ENCODE measurements at places on chromosomes 7 and 10. TPM values are rescaled to one million over a fixed set of nuclear protein-coding genes. Genes with fewer than 3 reads are reported as not detected.
A peak's percentile ranks its signal among the peaks of the same experiment; 100 is the strongest.

Gene LRRC61
- total RNA-seq: 1.4 TPM

Gene PDE1C
- total RNA-seq: 1.5 TPM

Gene PITX3
- total RNA-seq: not detected

Gene HOXA6
- 19.9 TPM for total RNA-seq

- no peak overlapping the region for H3K27ac ChIP-seq
- H3K4me3 ChIP-seq: no peak overlapping the region
- no peak for DNase-seq
- no peaks in the 10 kb centered on the region for H3K4me1 ChIP-seq
- no peaks in the 10 kb centered on the region for H3K36me3 ChIP-seq
These were observed 68.6 kb downstream of the DYNC2I1 start for GRCh38 chr7:158924956-158925355.

DNA sequence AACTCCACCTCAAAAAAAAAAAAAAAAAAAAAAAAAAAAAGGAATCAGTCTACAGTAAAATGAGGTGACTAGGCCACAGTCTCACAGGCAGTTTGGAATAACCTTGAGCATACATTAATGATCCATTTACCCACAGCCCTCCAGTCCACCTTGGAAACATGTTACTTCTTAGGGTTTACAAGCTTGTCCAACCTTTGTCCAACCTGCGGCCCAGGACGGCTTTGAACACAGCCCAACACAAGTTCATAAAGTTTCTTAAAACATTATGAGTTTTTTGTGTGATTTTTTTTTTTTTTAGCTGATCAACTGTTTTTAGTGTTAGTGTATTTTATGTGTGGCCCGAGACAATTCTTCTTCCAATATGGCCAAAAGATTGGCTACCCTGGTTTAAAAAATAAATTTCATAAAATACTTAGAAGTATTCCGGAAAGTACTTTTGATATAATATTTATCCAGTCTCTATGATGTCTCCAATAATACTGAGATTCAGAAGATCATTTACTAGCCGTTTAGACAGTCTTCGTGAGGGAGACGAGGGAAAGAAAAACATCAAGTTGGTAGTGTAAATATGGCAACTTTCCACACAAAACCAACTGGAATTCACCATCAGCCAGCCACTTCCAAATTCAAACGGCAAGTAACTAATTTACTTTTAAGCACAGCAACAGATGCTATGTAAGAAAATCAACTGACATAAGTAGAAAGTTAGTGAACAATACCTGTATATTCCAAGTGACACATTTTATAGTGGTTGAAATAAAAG is 9.9 kb downstream of the BAZ1B start:
- no peak overlapping the region for H3K27ac ChIP-seq
- no peak overlapping the region for H3K4me3 ChIP-seq
- DNase-seq: no peak
- H3K27me3 ChIP-seq: no peaks in the 10 kb centered on the region
- no peaks in the 10 kb centered on the region for H3K36me3 ChIP-seq
- H3K4me1 ChIP-seq: no peaks in the 10 kb centered on the region

GRCh38 chr10:14093730-14094484 is 236.8 kb downstream of the FRMD4A start:
- H3K4me3 ChIP-seq: no peak overlapping the region
- no peak overlapping the region for H3K27ac ChIP-seq
- no peak for DNase-seq
- H3K4me1 ChIP-seq: no peaks in the 10 kb centered on the region
- H3K36me3 ChIP-seq: no peaks in the 10 kb centered on the region
- no peaks in the 10 kb centered on the region for H3K27me3 ChIP-seq

- H3K4me1 ChIP-seq: peaks cover 17% of the 10 kb centered on the region
- no peaks in the 10 kb centered on the region for H3K36me3 ChIP-seq
- H3K27me3 ChIP-seq: no peaks in the 10 kb centered on the region
These were observed 67.4 kb downstream of the GBF1 start for GRCh38 chr10:102312683-102313082.

GRCh38 chr7:30412782-30413504 is 65.6 kb downstream of the NOD1 start:
- no peaks in the 10 kb centered on the region for H3K36me3 ChIP-seq
- H3K4me1 ChIP-seq: no peaks in the 10 kb centered on the region
- no peak overlapping the region for H3K4me3 ChIP-seq
- H3K27me3 ChIP-seq: no peaks in the 10 kb centered on the region

DNA sequence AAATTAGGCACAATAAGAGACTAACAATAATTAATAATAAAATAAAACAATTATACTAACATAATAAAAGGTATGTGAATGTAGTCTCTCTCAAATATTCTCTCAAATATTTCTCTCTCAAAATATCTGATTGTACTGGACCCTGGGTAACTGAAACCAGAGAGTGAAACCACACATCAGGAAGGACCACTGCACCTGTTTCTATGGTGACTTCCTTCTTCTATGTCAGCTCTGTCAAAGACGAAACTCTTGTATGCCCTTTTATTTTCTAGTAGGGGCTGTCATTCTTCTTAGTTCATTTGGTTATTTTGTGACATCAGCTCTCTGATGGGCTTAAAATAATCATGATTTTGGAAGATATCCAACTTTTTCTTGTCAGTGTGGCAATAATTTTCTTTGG is 428.0 kb upstream of the TPK1 start:
- H3K27ac ChIP-seq: no peak overlapping the region
- H3K4me3 ChIP-seq: no peak overlapping the region
- H3K36me3 ChIP-seq: no peaks in the 10 kb centered on the region
- H3K27me3 ChIP-seq: no peaks in the 10 kb centered on the region

DNA sequence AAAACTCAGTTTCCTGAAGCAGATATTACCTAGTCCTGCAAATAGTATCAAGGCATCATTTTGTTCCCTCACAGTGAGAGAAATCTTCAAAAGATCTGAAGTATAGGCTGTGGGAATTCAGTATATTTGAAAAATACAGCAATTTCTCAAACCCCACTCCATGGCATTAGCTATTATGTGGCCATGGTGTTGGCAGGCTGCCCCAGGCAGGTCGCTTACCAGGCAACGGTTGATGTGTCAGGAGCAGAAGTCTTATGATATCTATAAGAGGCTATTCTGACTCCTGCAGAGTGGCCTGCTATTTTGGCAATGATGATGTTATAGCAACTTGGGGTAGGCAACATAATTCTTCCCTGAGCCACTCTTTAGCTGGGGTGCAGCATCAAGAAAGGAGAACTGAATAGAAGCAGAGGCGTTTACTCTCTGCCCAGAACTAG is 187.9 kb downstream of the PLXDC2 start:
- H3K4me1 ChIP-seq: no peaks in the 10 kb centered on the region
- H3K27me3 ChIP-seq: no peaks in the 10 kb centered on the region
- H3K36me3 ChIP-seq: no peaks in the 10 kb centered on the region
- peak overlapping the region; percentile 71 for H3K27ac ChIP-seq

Gene CRHR2
- total RNA-seq: not detected

GRCh38 chr10:69769395-69769992 is 32.2 kb upstream of the COL13A1 start:
- H3K4me1 ChIP-seq: peaks cover 9% of the 10 kb centered on the region
- peak; percentile 14 for DNase-seq
- H3K36me3 ChIP-seq: no peaks in the 10 kb centered on the region
- no peaks in the 10 kb centered on the region for H3K27me3 ChIP-seq
- no peak overlapping the region for H3K4me3 ChIP-seq

- H3K27ac ChIP-seq: no peak overlapping the region
- H3K27me3 ChIP-seq: no peaks in the 10 kb centered on the region
- H3K36me3 ChIP-seq: no peaks in the 10 kb centered on the region
These were observed 73.2 kb downstream of the GPR37 start for GRCh38 chr7:124692425-124692824.

- H3K27ac ChIP-seq: no peak overlapping the region
- peak; percentile 33 for DNase-seq
- no peaks in the 10 kb centered on the region for H3K27me3 ChIP-seq
- H3K36me3 ChIP-seq: no peaks in the 10 kb centered on the region
- H3K4me1 ChIP-seq: peaks cover 12% of the 10 kb centered on the region
These were observed 21.7 kb upstream of the MACC1 start for GRCh38 chr7:20238754-20239324.

- no peak for DNase-seq
- no peaks in the 10 kb centered on the region for H3K4me1 ChIP-seq
- H3K36me3 ChIP-seq: no peaks in the 10 kb centered on the region
- no peaks in the 10 kb centered on the region for H3K27me3 ChIP-seq
- no peak overlapping the region for H3K4me3 ChIP-seq
These were observed 507.2 kb downstream of the TCERG1L start for GRCh38 chr10:130804281-130804680.

Gene NPTX2
- 9.1 TPM for total RNA-seq

Gene HNRNPH3
- total RNA-seq: 89.4 TPM

DNA sequence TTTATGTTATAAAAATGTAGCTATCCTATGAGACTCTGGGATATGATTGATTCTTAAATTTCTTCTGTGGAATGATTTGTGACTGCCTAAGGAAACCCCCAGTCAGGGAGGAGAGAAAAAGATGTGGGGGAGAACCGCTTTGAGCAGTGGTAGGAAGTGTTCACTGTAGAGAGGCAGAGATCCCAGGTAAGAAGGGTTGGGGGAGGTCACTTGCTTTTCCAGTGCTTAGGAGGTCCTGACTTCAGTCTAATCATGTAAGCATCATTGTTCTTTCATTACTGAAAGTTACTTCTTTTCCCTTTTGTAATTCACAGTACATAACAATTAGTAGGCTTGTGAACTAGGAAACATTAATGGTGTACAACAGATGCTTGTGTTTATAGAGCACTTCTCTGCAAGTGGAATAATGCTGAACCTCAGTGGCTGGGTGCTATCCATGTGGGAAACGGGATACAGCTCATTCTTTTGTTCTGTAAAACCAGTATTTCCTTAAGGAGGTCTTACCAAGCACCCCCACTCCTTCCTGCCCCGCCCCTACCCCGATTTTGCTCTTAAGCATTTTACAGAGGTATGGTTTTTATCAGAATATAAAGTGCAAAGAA is 165.4 kb downstream of the ST7 start:
- H3K4me3 ChIP-seq: no peak overlapping the region
- H3K4me1 ChIP-seq: no peaks in the 10 kb centered on the region
- no peaks in the 10 kb centered on the region for H3K27me3 ChIP-seq
- no peak overlapping the region for H3K27ac ChIP-seq
- DNase-seq: no peak
- no peaks in the 10 kb centered on the region for H3K36me3 ChIP-seq

Gene KCP
- total RNA-seq: not detected

Gene TEX47
- total RNA-seq: not detected

Gene ENTPD7
- 4.9 TPM for total RNA-seq

DNA sequence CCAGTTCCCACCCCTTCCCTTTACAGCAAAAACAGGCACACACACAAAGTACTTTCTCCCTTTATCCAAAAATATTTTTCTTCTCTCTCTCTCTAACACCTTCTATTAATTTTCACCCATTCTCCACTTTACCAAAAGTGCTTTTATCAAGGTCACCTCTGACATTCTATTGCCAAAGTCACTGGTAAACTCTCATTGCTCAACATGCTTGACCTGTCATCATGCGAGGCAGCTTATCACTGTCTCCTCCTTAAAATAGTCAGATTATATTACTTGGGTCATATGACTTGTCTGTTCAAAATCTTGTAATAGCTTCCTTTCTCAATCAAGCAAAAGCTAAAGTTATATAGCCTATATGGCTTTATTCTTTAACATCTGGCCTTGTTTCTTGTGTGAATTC is 28.6 kb downstream of the MACC1 start:
- no peak for DNase-seq
- H3K4me3 ChIP-seq: no peak overlapping the region
- no peaks in the 10 kb centered on the region for H3K36me3 ChIP-seq
- no peak overlapping the region for H3K27ac ChIP-seq
- no peaks in the 10 kb centered on the region for H3K4me1 ChIP-seq
- H3K27me3 ChIP-seq: no peaks in the 10 kb centered on the region

DNA sequence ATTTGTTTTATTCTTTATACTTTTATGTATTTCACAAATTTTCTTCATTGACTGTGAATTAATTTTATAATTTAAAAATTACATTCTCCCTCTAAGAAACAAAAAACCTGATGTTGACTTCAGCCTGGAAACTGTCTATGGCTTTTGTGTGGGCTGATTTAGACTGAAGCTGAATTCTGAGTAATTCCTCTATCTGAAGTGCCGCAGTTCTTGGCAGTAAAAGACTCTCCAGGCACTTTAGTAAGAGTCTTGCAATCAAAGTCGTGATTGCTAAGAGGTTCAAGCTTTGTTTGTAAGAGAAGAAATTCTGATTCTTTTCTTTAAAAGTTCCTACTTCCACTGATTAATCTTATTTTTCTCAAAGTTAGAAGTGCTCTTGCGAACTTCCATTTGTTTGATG is 3.4 kb upstream of the CEP41 start:
- no peaks in the 10 kb centered on the region for H3K27me3 ChIP-seq
- no peak overlapping the region for H3K27ac ChIP-seq
- H3K4me1 ChIP-seq: peaks cover 7% of the 10 kb centered on the region
- H3K4me3 ChIP-seq: no peak overlapping the region
- DNase-seq: no peak

Gene UMAD1
- total RNA-seq: 21.0 TPM

DNA sequence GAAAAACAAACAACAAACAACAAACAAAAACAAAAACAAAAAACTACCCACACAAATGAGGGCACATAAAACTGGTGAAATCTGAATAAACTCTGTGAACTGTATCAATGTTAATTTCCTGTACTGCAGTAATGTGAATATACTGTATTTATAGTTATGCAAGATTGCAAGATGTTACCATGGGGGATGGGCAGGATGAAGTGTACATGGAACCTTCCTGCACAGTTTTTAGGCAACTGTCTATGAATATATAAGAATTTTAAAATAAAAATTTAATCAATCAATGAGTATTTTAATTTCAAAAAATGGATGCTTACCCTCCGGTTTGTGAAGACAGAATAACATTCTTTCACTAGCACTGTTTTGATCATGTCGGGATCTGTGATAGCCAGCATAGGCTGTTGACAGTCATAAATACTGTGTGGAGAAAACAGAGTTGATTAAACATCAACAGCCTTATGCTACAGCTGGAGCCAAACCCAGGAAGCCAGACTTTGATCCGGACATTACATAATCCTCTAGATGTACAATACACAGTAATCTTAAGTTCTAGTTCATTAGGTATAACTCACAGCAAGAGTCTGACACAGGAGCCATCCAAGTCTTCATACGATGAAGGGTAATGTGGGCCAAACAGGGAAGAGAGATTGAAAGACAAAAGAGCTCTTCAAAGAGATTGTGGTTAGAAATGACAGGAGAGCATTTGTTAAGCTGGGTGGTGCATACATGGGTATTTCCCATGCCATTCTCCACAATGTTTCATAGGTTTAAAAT is 14.8 kb downstream of the CYP3A7 start:
- peaks cover 4% of the 10 kb centered on the region for H3K4me1 ChIP-seq
- peak overlapping the region; percentile 21 for H3K27ac ChIP-seq
- no peak overlapping the region for H3K4me3 ChIP-seq

GRCh38 chr10:7235376-7235775 is 175.5 kb downstream of the SFMBT2 start:
- H3K36me3 ChIP-seq: no peaks in the 10 kb centered on the region
- H3K27ac ChIP-seq: no peak overlapping the region
- no peak for DNase-seq
- H3K27me3 ChIP-seq: no peaks in the 10 kb centered on the region
- no peaks in the 10 kb centered on the region for H3K4me1 ChIP-seq

Gene PNLIPRP2
- 4.2 TPM for total RNA-seq

Gene ADRA2A
- 11.9 TPM for total RNA-seq
